Cerebellar cortex (tissue), 1 donor: ENCODE measurements at places on chromosomes 5 and 9.

DNA sequence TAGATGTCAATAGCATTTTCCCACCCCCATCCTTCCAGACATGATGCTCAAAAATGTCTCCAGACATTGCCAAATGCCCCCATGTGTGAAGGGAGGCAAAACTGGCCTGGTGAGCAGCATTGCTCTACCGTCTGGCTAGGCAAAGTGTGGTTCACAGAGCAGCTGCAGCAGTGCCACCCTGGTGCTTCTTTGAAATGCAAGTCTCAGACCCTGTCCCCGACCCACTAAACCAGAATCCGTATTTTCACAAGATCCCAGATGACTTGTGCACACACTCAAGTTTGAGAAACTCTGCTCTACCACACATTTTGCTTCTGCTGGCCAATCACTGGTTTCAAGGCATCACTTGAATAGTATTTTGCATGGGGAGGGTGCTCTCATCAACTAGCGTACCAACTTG lies 226.6 kb upstream of the KLF9 start:
- DNase-seq, result peak; percentile 21

DNA sequence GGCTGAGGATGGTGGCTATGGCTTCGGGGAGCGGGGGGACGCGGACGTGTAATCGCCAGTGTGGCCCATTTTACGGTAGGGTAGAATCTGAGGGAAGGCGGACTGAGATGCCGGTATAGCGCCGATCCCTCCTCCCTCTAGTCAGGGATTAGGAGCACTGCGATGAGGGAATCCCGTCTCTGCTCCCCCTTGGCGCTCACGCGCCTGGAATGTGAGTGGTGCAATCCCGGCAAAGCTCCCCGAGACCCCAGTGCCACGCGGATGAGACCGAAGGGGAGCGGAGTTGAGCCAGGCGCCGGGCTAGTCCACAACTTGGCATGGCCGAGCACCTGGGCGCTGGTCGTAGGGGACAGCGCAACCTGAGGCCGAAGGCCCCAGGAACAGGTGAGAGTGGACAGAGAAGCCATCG lies 2.2 kb downstream of the NPR3 start:
- no peak for DNase-seq

DNA sequence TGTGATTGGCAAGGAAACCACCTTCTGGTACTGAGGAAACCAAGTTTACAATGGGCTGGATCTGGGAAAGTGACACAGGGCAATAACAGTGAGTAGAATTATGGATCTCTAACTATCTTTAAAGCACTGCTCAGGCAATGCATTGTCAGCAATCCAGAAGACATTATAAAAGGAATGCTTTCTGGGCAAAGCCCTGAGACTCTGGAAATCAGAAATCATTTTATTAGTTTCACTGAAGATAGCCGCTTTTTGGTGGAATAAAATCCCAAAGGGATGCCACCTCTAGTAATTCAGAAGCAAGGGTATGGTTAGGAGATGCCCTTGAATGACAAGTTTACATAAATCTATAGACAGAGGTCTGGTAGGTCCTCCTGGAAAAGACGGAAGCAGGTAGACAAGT lies 211.1 kb downstream of the DMRT2 start:
- no peak for DNase-seq

- DNase-seq, result no peak
These were observed 2.5 kb downstream of the SLC6A18 start for GRCh38 chr5:1227667-1228066.

DNA sequence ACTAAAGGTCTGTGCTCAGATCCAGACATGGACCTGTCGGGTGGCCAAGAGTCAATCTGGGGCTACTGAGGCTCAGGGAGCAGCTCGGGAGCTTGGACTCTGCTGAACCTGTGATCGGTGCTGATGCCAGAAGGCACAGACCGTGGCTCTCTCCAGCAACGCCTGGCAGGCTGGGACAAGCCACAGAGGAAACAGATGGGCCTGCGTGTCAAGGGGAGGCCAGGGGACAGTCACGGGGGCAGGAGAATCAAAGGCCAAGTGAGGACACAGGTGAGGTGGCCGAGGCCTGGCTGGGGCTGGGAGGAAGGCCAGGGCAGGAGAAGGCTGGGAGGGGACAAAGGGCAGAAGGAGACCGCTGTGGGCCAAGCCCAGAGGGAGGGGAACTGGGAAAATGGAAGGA lies 43.4 kb downstream of the EPB41L4B start:
- DNase-seq, result peak; percentile 94

GRCh38 chr9:129033216-129033615 lies 3.2 kb upstream of the MIGA2 start:
- no peak for DNase-seq
